ENCODE measurements at places on chromosomes 1 and 21.

DNA sequence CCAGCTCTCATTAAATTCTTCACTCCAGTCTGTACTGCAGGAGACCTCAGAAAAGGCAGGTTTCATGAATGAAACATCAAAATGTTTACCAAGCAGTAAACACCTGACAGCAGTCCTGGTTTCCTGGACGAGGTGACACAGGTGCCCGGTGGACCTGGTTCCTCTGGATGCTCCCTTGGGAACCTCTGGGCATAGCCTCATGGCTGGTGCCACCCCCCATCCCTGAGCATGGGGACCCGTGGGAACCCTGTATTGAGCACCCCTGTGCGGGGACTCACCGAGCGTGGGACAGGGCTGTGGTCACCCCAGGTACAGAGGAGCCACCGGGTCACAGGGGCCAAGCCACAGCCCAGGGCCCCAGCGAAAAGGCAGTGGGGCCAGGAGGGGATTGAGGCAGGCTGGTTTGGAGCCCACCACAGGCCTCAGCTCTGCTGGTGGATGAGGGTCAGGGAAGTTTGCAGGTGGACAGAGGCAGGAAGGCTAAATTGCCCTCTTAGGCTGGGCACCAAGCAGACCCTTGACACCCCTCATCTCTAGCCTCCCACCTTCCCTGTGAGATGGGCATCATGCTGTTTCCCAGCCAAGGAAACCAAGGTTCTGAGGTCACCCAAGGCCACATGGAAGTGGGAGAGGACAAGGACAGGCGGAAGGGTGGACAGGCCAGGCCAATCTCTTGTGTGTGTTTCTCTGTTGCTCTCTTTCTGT lies 158.4 kb downstream of the PTPRU start:
- no peak for DNase-seq

DNA sequence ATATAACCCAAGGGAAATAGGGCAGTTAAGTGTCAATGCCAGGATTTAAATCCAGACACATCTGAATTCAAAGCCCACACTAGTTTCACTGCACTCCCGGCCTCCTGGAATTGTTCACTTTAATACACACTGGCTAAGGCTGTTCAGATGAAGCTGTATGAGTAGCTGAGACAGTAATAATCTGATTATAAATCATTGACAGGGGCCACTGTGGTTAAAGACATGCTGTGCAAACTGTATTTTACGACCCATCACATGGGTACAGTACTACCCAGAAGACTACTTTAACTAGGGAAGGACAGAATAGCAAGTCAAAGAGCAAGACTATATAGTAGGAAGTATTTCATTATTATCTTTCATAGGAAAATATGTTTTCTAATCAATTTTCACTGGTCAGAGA lies 16.1 kb upstream of the NTNG1 start:
- DNase-seq, result no peak

GRCh38 chr1:57061369-57061768 lies 95.6 kb upstream of the C8B start:
- no peak for DNase-seq

DNA sequence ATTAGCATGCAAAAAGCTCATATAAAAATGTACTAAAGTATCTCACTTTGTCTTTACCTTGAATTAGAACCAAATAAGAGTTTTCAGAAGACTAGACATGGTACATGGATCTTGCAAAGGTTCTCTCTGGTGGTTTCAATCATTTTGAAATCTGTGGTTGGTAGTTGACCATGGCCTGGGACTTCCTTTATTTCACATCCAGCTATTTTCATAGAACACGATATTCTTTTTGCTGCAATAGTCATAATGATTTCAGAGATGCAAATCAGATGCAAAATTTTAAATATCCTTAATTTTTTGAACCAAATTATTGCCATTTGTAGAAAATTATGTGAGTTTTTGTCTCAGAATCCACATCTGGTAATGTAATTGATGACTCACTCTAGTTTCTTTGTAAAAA lies 375.1 kb upstream of the ZP4 start:
- no peak for DNase-seq

GRCh38 chr1:15820478-15820877 lies 13.0 kb upstream of the UQCRHL start:
- DNase-seq, result no peak

DNA sequence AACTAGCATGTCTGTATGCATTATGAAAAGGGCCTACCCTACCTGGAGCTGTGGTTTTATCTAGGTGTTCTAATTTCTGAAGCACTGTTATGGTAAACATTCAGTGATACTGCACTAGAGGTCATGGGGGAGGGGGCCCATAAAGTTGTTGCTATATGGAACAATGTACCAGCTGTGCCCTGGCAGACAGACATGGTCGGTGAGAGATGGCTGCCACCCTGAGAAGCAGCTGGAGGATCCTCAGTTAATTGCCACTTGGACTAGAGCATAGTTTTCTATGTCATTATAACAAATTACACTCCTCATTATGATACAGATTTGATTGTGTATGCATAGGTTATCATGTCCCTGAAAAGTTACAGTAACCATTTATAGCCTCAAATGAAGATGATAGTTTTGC lies 45.4 kb downstream of the ILDR2 start:
- DNase-seq, result no peak

GRCh38 chr1:166490437-166490991 lies 323.7 kb upstream of the FAM78B start:
- DNase-seq, result no peak

GRCh38 chr1:156420205-156421061 lies 51.4 kb downstream of the RHBG start:
- peak; percentile 13 for DNase-seq

DNA sequence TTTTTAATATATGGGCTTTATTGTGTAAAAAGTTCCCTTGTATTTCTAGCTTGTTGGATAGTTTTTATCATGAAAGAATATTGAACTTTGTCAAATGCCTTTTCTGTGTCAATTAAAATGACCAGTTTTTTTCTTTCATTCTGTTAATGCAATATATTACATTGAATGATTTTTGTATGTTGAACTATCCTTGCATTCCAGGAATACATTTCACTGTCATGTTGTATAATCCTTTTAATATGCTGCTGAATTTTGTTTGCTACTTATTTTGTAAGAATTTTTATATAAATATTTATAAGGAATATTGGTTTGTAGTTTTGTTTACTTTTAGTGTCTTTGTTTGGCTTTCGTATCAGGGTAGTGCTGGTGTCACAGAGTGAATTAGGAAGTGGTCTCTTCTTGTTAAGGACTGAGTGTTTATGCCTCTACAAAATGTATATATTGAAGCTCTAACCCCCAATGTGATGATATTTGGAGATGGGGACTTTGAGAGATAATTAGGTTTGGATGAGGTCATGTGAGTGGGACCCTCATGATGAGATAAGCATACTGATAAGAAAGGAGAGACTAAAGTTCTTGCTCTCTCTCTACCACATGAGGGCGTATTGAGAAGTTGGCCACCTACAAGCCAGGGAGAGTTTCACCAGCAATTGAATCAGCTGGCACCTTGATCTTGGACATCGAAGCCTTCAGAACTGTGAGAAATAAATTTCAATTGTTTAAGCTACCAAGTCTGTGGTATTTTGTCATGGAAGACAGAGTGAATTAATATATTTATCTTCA lies 12.0 kb upstream of the SLAMF6 start:
- no peak for DNase-seq

GRCh38 chr21:25039461-25040380 lies 567.6 kb downstream of the MRPL39 start:
- no peak for DNase-seq

DNA sequence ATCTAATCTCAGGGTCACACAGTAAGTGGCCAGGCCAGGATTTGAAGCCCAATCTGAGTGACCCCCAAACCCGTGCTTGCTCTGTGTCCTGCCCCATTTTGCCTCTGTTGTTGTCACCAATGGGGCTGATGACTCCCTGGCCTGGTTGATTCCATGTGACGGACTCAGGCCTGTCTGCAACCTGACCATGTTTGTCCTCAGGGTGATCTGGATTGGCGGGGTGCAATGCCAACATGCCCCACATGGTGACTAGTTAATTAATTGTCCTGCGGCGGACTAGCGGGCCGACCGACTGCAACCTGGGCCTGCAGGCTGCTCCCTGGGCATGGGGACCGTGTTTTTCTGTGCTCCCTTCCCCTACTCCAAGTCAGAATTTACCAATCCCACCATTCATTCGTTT lies 256.3 kb downstream of the MATN1 start:
- DNase-seq, result no peak

- DNase-seq, result no peak
Measured at GRCh38 chr1:210233216-210233494, 559 bp downstream of the SERTAD4 start.

DNA sequence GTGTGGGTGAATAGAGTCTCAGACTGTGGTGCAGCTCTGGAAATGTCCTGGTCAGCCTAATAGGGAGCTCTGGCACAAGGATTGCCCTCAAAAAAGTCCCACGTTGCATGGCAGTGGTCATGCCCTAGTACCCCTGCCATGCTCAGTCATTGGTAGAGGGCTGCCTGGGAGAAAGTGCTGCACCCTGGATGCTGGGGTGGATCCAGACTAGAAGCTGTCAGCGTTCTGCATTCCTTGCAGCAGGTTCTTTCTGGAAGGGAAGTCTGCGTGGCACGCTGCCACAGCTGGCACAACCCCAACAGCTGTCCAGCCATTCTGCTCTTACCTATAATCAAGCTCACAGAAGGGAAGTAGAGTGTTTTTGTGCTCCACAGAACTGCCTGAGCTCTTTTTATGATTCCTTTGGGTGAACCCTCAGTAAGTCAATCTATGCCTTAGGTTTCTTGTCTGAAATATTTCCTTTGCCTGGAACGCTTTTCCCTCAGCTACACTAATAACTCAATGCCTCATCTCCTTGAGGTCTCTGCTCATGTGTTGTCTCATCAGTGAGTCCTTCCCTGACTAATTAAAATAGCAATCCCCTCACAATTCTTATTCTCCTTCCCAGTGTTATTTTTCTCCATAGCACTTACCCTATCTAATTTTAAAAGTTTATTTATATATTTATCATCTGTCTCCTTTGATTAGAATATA lies 61.5 kb upstream of the JAK1 start:
- DNase-seq, result no peak

DNA sequence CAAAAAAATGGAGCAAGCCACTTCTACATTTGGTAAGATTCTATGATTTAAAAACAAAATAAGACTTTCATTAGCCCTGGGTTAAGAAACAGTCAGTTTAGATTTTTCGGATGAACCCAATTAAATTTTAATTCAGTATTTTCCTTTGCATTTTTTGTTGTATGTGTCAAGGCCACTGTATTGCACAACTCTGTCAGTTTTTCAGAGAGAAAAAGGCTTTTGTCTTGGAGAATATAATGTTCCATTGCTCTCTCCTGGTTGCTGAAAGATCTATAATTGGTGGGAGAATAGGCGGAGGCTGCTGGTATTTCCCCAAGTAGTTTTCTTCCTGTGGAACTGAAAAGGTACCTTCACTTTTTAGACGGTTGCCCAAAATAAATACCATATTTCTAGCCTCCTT lies 84.6 kb downstream of the NEGR1 start:
- no peak for DNase-seq

DNA sequence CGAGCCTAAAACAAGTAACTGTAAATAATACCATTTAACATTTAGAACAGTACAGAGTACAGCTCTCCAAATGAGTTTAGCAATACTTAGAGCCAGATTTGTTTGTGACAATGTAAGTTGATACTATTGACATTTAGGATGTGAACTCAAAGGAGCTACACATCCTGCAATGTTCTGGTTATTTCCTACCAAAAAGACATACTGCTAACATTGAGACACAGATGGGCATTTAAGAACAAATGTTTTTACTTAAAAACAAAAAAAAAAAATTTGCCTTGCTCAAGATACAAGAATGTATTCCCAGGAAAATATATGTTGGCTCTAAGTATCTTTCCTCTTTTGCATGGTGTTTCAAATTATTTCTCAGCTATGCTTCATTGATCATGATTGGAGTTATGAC lies 1464.8 kb upstream of the PRMT6 start:
- no peak for DNase-seq

GRCh38 chr1:44679468-44679867 lies 5.0 kb downstream of the ARMH1 start:
- DNase-seq, result no peak

- peak; percentile 13 for DNase-seq
Measured at GRCh38 chr21:43864962-43865539, at the start of gene AGPAT3. TSS of gene AGPAT3 (plus strand) at chr21:43865223. CDS start at chr21:43959682, 94,459 bp downstream.

DNA sequence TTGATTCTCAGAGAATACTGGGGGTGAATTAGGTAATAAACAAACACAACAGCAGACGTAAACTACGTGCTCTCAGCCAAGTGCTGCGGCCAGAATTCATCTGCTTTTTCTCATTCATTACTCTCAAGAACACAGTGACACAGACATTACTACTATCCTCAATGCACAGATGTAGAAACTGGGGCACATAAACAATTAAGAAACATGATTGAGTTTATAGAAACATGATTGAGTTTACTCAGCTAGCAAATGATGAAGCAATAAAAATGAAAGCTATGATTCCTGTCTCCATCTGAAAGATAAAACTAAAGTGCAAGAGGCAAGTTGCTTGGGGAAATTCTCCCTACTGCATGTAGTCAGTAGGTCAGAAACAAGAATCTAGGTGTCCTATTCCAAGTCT lies 140.5 kb downstream of the IFI44 start:
- no peak for DNase-seq

GRCh38 chr1:30465096-30465495 lies 258.3 kb downstream of the MATN1 start:
- DNase-seq, result no peak

DNA sequence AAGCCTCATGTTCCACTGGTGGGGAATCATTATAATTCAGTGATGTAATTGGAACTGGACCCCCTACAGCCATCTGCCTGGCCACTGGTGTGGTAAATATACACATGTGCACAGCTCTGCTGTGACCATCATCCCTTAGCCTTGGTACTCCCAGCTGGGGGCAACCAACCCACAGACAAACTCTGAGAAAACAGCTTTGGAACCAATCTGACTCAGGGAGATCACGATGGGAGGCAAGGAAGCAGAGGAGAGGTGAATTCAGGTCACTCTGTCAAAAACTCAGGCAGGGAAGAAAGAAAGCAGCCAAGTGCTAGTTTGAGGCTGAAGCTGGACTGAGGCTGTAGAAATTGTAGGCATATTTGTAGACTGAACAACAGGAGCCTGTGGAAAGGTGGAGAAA lies 197.8 kb upstream of the GALNT2 start:
- no peak for DNase-seq

DNA sequence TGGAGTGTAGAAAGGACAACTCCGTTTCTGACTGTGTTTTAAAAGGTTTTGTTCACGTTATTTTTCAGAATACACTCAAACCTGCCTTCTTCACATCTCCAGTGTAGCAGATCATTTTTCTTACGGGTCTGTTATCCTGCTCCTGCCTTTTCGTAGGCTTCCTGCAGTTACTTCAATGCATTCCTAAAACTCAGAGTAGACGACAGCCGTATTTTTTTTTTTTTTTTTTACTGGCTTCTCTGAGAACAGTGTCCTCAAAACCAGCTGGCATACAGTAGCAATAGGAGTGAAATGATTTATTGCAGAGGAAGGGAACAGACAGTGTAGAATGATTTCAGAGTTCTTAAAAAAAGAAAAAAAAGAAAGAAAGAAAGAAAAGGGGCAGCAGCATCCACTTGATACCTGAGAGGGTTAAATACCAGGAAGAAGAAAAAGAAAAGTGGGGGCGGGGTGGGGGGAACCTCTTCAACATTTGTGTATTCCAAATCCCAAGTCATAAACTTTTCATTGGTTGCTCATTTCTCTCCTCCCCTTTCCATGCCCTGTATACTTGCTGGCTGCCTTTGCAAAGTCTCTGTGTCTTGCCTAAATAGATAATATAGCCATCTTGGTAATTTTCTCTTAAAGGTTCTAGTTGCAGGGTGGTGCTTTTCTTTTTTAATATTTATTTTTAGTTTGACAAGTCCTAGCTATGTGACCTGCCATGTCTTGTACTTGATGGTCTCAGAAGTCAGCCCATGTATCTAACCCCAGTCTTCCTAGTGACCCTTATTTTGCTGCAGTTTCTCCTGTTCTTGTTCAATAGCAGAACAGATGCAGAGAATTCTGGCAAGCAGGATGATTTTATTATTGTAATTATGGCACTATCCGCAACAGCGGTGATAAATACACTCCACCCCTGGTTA lies 2.8 kb downstream of the TGFB2 start:
- DNase-seq, result no peak

Data from effector CD4-positive, alpha-beta T cell (primary cell).